ENCODE measurements at places on chromosomes 6 and 20.

DNA sequence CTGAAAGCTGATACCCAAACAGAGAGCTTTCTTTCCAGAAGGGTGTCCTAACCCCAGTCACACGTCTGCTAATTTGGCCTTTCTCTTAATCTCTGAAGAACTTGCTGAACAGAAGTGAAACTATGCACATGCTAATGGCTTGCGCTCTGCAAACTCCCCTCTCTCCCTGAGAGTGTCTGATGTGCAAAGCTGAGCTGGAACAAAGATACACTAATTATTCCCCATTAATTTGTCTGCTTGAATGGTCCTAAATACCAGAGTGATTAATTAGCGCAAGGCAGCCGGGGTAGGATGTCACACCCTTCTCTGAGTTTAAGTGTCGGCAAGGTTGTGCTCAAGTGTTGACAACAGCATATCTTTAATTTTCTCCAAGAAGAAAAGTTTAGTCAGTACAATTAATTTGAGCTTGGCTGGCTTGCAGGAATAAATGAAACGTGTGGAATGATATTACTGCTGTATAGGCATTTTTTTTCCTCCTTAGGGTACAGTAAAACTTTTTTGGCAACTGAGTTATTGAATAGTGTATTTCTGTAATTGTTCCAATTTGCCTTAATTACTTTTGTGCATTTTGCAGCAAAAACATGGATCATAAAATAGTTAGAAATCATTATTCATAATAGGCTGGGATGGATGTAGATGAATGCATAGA is 715.9 kb upstream of the POU3F2 start:
- no peak for DNase-seq

DNA sequence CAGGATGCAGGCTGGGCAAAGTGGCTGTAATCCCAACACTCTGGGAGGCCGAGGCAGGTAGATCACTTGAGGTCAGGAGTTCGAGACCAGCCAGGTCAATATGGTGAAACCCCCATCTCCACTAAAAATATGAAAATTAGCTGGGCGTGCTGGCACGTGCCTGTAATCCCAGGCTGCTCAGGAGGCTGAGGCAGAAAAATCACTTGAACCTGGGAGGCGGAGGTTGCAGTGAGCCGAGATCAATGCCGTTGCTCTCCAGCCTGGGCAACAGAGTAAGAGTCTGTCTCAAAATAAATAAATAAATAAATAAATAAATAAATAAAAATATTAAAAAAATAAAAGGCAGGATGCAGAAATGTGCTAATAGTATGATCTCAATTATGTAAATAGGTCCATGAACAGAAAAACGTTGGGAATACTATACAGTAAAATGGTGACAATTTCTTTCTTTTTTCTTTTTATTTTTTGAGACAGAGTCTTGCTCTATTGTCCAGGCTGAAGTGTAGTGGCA is 8.4 kb upstream of the CBFA2T2 start:
- no peak for DNase-seq

DNA sequence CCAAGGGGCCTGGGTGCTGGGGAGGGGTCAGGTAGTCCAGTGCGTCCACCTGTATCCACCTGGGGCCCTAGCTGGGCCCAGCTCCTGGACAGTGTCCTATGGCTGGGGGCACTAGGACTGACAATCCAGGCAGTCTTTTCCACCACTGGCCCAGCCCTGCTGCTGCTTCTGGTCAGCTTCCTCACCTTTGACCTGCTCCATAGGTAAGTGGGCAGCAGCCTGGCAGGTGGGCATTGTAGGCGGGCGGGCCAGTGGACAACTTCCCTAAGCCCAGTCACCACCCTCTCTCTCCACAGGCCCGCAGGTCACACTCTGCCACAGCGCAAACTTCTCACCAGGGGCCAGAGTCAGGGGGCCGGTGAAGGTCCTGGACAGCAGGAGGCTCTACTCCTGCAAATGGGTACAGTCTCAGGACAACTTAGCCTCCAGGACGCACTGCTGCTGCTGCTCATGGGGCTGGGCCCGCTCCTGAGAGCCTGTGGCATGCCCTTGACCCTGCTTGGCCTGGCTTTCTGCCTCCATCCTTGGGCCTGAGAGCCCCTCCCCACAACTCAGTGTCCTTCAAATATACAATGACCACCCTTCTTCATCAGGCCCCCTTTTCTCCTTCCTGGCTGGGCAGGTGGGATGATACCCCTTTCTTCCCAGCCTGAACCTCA is 584 bp downstream of the C20orf141 start:
- DNase-seq = no peak

DNA sequence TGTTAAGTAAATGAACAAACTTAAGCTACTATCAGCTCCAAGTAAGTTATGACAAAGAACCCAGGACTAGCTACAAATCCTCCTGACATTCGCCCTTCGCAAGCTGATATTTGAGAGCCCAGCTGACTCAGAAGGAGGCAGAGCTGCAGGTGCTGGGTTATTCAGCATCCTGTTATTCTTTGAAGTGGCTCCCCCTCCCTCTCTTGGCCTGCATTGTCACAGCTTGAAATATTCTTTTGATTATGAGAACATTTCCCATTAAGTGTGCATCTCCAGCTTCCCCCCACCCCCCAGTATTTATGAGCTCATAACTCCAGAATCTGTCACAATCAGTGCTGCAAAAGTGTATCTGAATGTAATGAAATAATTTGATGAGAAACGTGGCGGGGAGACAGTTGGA is 78.8 kb upstream of the RALY start:
- DNase-seq = no peak

- DNase-seq = no peak
Measured at GRCh38 chr6:157410045-157410444, 29.1 kb downstream of the ZDHHC14 start.

DNA sequence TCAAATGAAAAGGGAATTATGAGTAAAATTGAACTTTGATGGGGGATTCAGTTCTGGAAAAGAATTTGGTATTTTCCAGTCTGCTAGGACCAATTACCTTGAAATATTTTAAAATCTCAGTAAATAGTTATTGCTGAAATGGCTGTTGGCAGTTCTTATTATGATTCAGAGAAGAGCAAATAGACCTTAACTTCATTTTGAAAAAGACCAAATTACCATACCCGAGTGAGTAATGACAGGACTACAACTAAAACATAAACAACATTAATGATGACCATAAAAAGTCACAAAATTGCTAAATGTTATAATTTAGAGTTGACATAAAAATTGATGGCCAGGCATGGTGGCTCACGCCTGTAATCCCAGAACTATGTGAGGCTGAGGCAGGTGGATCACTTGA is 21.7 kb downstream of the TRIM38 start:
- DNase-seq = no peak

- DNase-seq = no peak
Measured at GRCh38 chr6:161918628-161919205, 644.9 kb upstream of the AGPAT4 start.

- DNase-seq = no peak
Measured at GRCh38 chr6:108748055-108748454, 100.2 kb upstream of the ARMC2 start.

GRCh38 chr6:135707426-135707825 is 144.1 kb upstream of the PDE7B start:
- no peak for DNase-seq

DNA sequence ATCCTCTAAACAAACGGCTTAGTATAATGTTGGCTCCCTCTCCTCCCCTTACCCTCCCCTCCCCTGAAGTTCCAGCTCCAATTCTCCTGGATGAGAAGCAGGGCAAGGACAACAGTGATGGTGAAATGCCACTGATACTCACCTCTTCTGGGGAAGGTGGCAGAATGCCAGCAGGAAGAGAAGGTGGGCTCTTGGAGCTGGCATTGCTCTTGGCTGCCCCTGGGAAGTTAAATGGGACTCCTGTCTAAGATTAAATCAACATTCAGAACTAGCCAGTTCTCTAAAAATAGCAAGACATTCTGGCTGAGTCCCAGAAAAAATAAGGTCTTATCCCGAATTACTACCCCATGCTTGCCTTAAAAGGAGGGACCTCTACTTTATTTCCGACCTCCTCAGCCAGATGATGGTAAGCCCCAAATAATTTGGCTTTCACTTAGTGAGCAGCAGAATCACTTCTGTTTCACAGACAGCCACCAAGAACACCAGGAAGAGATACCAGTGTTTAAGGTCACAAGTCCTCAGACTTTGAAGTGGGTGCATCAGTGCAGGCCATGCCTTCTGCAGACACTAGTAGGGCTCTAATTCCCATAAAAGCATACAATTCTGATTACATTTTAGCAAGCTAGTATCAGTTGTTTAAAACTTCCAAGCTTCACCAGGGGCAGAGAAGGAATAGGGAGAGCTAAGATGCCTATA is 46.0 kb upstream of the IL17A start:
- no peak for DNase-seq

GRCh38 chr20:34055290-34055689 is 56.8 kb downstream of the EIF2S2 start:
- DNase-seq = no peak

DNA sequence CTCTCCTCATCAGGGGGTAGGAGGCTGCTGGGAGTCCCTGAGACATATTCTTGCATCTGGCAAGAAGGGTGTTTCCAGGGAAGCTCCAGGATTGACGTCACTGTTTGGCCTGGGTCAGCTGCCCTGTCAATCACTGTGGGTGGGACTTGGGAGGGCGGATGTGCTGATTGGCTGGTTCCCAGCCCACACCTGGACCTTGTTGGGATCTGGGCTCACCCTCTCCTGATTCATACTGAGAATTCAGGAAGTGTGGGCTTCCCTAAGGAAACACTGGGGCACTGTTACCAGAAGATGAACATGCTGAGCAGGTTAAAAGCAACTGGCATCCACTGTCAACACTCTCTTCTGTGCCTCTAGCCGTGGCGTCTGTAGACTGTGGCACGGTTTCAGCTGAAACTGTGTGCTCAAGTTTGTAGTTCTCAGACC is 36.5 kb downstream of the CDH26 start:
- no peak for DNase-seq

- DNase-seq = no peak
Measured at GRCh38 chr6:15304337-15305042, 58.6 kb downstream of the JARID2 start.
